ENCODE measurements at places on chromosomes 4 and X. TPM values are rescaled to one million over a fixed set of nuclear protein-coding genes. Genes with fewer than 3 reads are reported as not detected.

DNA sequence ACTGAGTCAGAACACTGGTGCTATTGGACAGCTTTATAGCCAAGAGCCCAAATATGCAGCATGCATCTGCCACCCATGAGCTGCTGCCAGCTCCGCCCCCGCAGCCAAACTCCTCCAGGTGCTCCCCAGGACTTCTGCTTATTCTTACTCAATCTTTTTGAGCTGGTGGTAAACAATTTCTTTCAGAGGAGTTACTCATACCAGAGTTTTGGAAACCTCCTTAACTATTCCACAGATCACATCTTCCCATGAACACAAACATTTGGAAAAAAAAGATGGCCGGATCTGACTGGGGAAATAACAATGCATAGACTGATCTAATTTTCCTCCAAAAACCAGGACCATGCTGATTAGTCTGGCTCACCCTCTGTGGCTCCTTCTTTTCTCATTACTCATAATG, 399.9 kb downstream of the GPM6A start:
- H3K36me3 ChIP-seq: no peaks in the 10 kb centered on the region
- no peaks in the 10 kb centered on the region for H3K4me1 ChIP-seq
- H3K4me3 ChIP-seq: no peak overlapping the region

- no peak for DNase-seq
- H3K4me1 ChIP-seq: no peaks in the 10 kb centered on the region
- no peak overlapping the region for H3K27ac ChIP-seq
- no peak overlapping the region for H3K4me3 ChIP-seq
- no peaks in the 10 kb centered on the region for H3K27me3 ChIP-seq
Measured at GRCh38 chr4:40998675-40999358, 215.5 kb downstream of the APBB2 start.

DNA sequence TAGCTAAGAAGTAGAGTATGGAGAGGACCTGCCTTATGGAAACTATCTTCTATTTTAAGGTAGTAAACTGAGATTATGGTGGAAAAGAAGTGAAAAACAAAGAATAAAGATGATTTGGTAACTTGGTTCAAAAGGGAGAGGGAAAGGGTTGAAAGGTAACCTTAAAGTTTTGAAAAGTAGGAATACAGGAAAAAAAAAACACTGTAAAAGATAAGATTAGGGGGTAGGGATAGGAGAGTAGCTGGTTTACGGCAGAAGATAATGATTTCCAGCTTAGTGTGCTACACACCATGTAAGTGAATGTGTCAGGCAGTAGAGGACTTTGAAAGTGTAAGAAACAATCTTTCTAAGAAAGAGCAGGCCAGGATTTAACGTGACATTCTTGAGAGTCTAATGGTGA, 35.3 kb downstream of the FAM13A start:
- H3K4me1 ChIP-seq: no peaks in the 10 kb centered on the region
- H3K36me3 ChIP-seq: no peaks in the 10 kb centered on the region
- no peak overlapping the region for H3K27ac ChIP-seq
- H3K27me3 ChIP-seq: no peaks in the 10 kb centered on the region
- H3K4me3 ChIP-seq: no peak overlapping the region

- no peak overlapping the region for H3K27ac ChIP-seq
- no peaks in the 10 kb centered on the region for H3K27me3 ChIP-seq
- H3K4me1 ChIP-seq: no peaks in the 10 kb centered on the region
Measured at GRCh38 chr4:18917689-18918088, 896.1 kb upstream of the LCORL start.

The YTHDC1 gene
- 69.3 TPM for total RNA-seq

The CT45A9 gene
- not detected for total RNA-seq

The SYP gene
- 1.2 TPM for total RNA-seq

The NLGN4X gene
- total RNA-seq: 183 TPM

The GAB3 gene
- total RNA-seq: 26.2 TPM

The BEND2 gene
- not detected for total RNA-seq

All from Karpas-422 (cell line).